ENCODE measurements at places on chromosomes 16 and 17.

DNA sequence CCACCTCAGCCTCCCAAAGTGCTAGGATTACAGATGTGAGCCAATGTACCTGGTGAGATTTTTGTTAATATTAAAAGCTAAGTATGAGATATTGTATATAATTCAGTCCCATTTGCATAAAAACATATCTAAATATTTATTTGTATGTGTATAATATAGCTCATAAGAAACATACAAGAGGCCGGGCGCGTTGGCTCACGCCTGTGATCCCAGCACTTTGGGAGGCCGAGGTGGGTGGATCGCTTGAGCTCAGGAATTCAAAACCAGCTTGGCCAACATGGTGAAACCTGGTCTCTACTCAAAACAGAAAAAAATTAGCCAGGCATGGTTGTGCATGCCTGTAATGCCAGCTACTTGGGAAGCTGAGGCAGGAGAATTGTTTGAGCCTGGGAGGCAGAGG is 16.8 kb upstream of the BCO1 start:
- no peak for DNase-seq

GRCh38 chr17:72176516-72176851 is 55.7 kb downstream of the SOX9 start:
- no peak for DNase-seq

GRCh38 chr17:8806926-8807550 is 7.9 kb upstream of the MFSD6L start:
- DNase-seq, result no peak

- no peak for DNase-seq
Measured at GRCh38 chr16:60681043-60681442, 1355.2 kb downstream of the CDH8 start.

- no peak for DNase-seq
Measured at GRCh38 chr17:65222214-65222738, 85.1 kb downstream of the RGS9 start.

DNA sequence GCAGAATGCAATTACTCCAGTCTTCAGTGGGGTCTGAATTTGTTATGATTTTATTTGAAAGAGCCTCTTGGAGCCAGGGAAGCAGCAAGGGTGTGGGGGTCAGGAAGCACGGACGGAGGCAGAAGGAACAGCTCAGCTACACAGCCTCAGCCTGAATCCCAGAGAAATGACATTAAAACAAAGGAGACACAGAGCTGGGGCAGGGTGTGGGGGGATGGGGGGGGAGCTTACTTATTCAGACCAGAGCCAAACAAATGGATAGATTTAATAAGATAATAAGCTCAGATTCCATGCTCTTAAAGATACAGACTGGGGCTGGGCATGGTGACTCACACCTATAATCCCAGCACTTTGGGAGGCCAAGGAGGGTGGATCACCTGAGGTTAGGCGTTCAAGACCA is 195.3 kb downstream of the ZNF423 start:
- no peak for DNase-seq

- DNase-seq, result no peak
Measured at GRCh38 chr17:59505610-59506276, 59.7 kb upstream of the DHX40 start.

DNA sequence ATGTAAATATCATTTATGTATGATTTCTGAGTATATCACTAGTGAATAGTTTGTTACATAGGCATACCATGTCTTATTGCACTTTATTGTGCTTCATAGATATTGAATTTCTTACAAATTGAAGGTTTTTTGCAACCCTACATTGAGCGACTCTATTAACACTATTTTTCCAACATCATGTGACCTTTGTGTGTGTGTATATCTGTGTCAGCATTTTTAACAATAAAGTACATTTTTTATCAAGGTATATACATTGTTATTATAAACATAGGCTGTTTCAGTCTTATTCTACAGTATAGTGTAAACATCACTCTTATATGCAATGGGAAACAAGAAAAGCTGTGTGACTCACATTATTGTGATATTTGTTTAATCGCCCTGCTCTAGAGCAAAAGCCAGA is 1944.9 kb downstream of the TP53TG3F start:
- no peak for DNase-seq

DNA sequence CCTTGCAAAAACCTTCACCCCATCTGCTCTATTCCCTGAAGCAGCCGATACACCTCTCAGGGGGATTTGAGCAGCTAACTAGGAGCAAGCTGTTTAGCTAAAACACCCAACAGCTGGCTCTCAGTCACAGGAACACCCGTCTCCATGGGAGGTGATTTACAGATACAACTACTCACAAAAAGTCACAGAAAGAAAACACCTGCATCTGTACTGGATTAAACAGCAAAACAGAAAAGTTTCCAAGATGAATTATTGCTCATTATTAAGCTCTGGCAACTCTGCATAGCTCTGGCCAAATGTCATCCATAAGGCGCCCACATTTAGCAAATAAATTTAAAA is 22.3 kb downstream of the GJC1 start:
- DNase-seq, result no peak

DNA sequence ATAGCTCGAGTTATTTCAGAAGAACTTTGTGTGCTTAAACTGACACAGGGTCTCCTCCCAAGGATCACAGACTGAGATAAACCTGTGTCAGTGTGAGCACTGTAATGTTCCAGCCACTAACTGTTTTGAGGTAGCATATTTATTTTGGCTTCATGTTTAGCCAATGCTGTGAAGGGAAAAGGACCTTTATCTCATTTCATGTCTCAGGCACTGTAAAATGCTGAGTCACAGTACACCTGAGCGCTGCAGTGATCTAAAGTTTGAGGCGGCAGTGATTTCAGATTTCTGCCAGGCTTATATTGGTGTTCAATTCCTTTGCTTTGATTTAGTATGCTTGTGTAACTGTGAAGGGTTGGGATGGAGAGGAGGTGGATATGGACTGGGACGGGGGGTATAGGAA is 3.1 kb upstream of the DNAJA2 start:
- no peak for DNase-seq

GRCh38 chr17:31394544-31394943 is 3.1 kb downstream of the RAB11FIP4 start:
- peak; percentile 6 for DNase-seq

Data from activated CD4-positive, CD25-positive, alpha-beta regulatory T cell (primary cell).